ENCODE measurements at places on chromosomes 11 and 22. TPM values are rescaled to one million over a fixed set of nuclear protein-coding genes. Genes with fewer than 3 reads are reported as not detected.

ZNF280B gene
- 3.8 TPM for total RNA-seq

ADAMTS15 gene
- not detected for total RNA-seq

TMEM126B gene
- 56.1 TPM for total RNA-seq

MMP13 gene
- total RNA-seq = not detected

TYR gene
- not detected for total RNA-seq

SCGB1D2 gene
- total RNA-seq = not detected

GTSE1 gene
- total RNA-seq = 34.3 TPM

NLRP10 gene
- not detected for total RNA-seq

OR51B5 gene
- total RNA-seq = not detected

WDR74 gene
- 122 TPM for total RNA-seq

ME3 gene
- total RNA-seq = 1.8 TPM

TRPM5 gene
- total RNA-seq = not detected

SLC22A8 gene
- total RNA-seq = not detected

TIGD3 gene
- total RNA-seq = 0.65 TPM

KDM4E gene
- not detected for total RNA-seq

SLC43A3 gene
- 465 TPM for total RNA-seq

NCF4 gene
- 6.3 TPM for total RNA-seq

ATL3 gene
- 34.9 TPM for total RNA-seq

SLC36A4 gene
- total RNA-seq = 12.7 TPM

SLC6A5 gene
- total RNA-seq = not detected

CNGA4 gene
- total RNA-seq = not detected

RTN4RL2 gene
- 0.23 TPM for total RNA-seq

RSF1 gene
- total RNA-seq = 40.5 TPM

XPNPEP3 gene
- 20.3 TPM for total RNA-seq

ADM2 gene
- 7.0 TPM for total RNA-seq

GRAP2 gene
- 39.9 TPM for total RNA-seq

YAP1 gene
- 0.11 TPM for total RNA-seq

RHOD gene
- total RNA-seq = 1.5 TPM

A4GALT gene
- total RNA-seq = not detected

PAX6 gene
- not detected for total RNA-seq

APOA1 gene
- not detected for total RNA-seq

OR56A1 gene
- total RNA-seq = not detected

GAB4 gene
- not detected for total RNA-seq

RIMBP3B gene
- 0.46 TPM for total RNA-seq

JAML gene
- 305 TPM for total RNA-seq

CRACR2B gene
- total RNA-seq = 2.9 TPM

EHF gene
- total RNA-seq = not detected

PGA5 gene
- not detected for total RNA-seq

PHF21A gene
- total RNA-seq = 28.2 TPM

GCAT gene
- 11.7 TPM for total RNA-seq

C11orf52 gene
- total RNA-seq = not detected

MMP12 gene
- not detected for total RNA-seq
